A549 treated with RU486 at 1 μM for 4 hours (cell line): ENCODE measurements at places on chromosomes 12 and 14. TPM values are rescaled to one million over a fixed set of nuclear protein-coding genes. Genes with fewer than 3 reads are reported as not detected.

SLC6A15 gene
- total RNA-seq, result 1.9 to 4.3 TPM (median 3.8 TPM) in 5 replicates

FGD6 gene
- 12.8 to 17.5 TPM (median 16.3 TPM) in 5 replicates for total RNA-seq

PSMB5 gene
- total RNA-seq, result 311 to 330 TPM (median 317 TPM) in 5 replicates

VEZT gene
- 47.8 to 76.4 TPM (median 63.6 TPM) in 5 replicates for total RNA-seq

RNASE7 gene
- total RNA-seq, result not detected in 5 replicates

ZNF140 gene
- total RNA-seq, result 8.7 to 10.2 TPM (median 9.2 TPM) in 5 replicates

CISTR gene
- total RNA-seq, result not detected in 5 replicates

CLECL1 gene
- not detected in 5 replicates for total RNA-seq

RHNO1 gene
- 43.6 to 54.4 TPM (median 46.4 TPM) in 5 replicates for total RNA-seq

LAG3 gene
- 0.69 to 1.6 TPM (median 1.3 TPM) in 5 replicates for total RNA-seq

NINJ2 gene
- total RNA-seq, result 0.37 to 0.69 TPM (median 0.49 TPM) in 5 replicates

COQ10A gene
- total RNA-seq, result 16.4 to 20.6 TPM (median 19.3 TPM) in 5 replicates

LIN52 gene
- 3.4 to 5.9 TPM (median 4.9 TPM) in 5 replicates for total RNA-seq

TAS2R42 gene
- total RNA-seq, result not detected in 5 replicates

PPP4R3A gene
- total RNA-seq, result 69.5 to 87.2 TPM (median 77.2 TPM) in 5 replicates

GLIPR1 gene
- 24.7 to 34.6 TPM (median 29.9 TPM) in 5 replicates for total RNA-seq

CLBA1 gene
- 13.9 to 18.6 TPM (median 18.3 TPM) in 5 replicates for total RNA-seq

OTOGL gene
- 0.02 TPM in 1 of 5 replicates, not detected in the others for total RNA-seq

GPR132 gene
- total RNA-seq, result 0.43 to 0.64 TPM (median 0.55 TPM) in 5 replicates

DLK1 gene
- 0.20 to 0.45 TPM (median 0.42 TPM) in 5 replicates for total RNA-seq

EFS gene
- total RNA-seq, result not detected in 5 replicates

PIWIL1 gene
- not detected in 5 replicates for total RNA-seq

KCNA5 gene
- not detected in 5 replicates for total RNA-seq

IL23A gene
- 0.42 to 0.74 TPM (median 0.59 TPM) in 5 replicates for total RNA-seq

KRT83 gene
- total RNA-seq, result 2.5 to 6.9 TPM (median 5.9 TPM) in 5 replicates

BDKRB1 gene
- total RNA-seq, result 0.45 to 1.3 TPM (median 0.87 TPM) in 5 replicates

IAPP gene
- not detected in 5 replicates for total RNA-seq

MSI1 gene
- total RNA-seq, result 0.59 to 1.6 TPM (median 1.4 TPM) in 5 replicates

PRH2 gene
- not detected in 5 replicates for total RNA-seq

OVCH1 gene
- not detected in 5 replicates for total RNA-seq

TROAP gene
- total RNA-seq, result 83.7 to 108 TPM (median 90.5 TPM) in 5 replicates

TAS2R30 gene
- total RNA-seq, result not detected in 5 replicates

TEDC1 gene
- 24.5 to 50.1 TPM (median 47.5 TPM) in 5 replicates for total RNA-seq

CCDC177 gene
- not detected in 5 replicates for total RNA-seq

TMEM132D gene
- not detected in 5 replicates for total RNA-seq

CLEC2B gene
- total RNA-seq, result 1.4 to 2.0 TPM (median 1.7 TPM) in 5 replicates

EML5 gene
- total RNA-seq, result 0.47 to 1.1 TPM (median 0.83 TPM) in 5 replicates

SOAT2 gene
- total RNA-seq, result 0.15 to 0.29 TPM (median 0.23 TPM) in 5 replicates

CPNE6 gene
- not detected in 5 replicates for total RNA-seq

FGF6 gene
- total RNA-seq, result not detected in 5 replicates
